ENCODE measurements at places on chromosomes 11 and 22. TPM values are rescaled to one million over a fixed set of nuclear protein-coding genes. Genes with fewer than 3 reads are reported as not detected.

FTH1 gene
- total RNA-seq, result 1,505 TPM

- peak overlapping the region; percentile 11 for H3K4me3 ChIP-seq
- DNase-seq, result no peak
- no peaks in the 10 kb centered on the region for H3K27me3 ChIP-seq
- no peaks in the 10 kb centered on the region for H3K36me3 ChIP-seq
Measured at GRCh38 chr11:46106530-46107407, 14.5 kb downstream of the PHF21A start.

DNA sequence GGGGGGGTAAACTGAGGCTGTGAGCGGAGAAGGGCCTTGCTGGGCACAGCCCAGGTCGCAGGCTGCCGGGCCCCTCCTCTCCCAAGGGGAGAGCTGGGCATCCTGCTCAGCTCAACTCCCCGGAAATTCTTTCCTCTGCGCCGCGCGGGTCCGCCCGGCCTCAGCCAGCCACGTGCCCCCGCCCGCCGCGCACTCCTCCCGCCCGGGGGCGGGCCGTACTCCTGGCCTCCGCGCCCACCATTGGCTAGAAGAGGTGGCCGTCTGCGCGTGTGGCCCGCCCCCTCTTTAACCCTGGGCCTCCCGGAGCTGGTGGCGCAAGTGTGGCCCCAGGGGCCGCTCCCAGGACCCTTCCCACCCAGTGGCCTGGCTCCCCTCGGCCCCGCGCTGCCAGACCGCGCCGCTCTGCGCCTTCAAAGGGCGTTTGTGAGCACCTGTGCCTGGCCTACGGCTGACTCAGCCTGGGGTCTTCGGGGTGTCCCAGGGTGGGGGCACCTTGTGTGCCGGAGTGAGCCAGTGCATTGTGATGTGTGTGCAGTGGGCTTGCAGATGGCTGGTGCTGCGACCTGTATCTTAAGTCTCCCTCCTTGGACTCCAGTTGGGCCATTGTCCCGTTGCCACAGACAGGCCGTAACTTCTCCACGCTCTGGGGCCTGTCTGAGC, 2.0 kb downstream of the MRGPRF start:
- H3K4me1 ChIP-seq, result peaks cover 2% of the 10 kb centered on the region
- no peaks in the 10 kb centered on the region for H3K27me3 ChIP-seq
- H3K4me3 ChIP-seq, result no peak overlapping the region
- no peaks in the 10 kb centered on the region for H3K36me3 ChIP-seq
- peak; percentile 84 for DNase-seq

MMP11 gene
- total RNA-seq, result 4.9 TPM

NRGN gene
- total RNA-seq, result 7.0 TPM

- no peak for DNase-seq
- H3K27me3 ChIP-seq, result no peaks in the 10 kb centered on the region
- H3K27ac ChIP-seq, result no peak overlapping the region
- H3K4me3 ChIP-seq, result no peak overlapping the region
- H3K36me3 ChIP-seq, result no peaks in the 10 kb centered on the region
Measured at GRCh38 chr11:16097543-16097942, 258.8 kb downstream of the SOX6 start.

CDC42EP2 gene
- total RNA-seq, result 10.9 TPM

- H3K27ac ChIP-seq, result no peak overlapping the region
- H3K27me3 ChIP-seq, result no peaks in the 10 kb centered on the region
- H3K36me3 ChIP-seq, result no peaks in the 10 kb centered on the region
- no peak for DNase-seq
- H3K4me1 ChIP-seq, result no peaks in the 10 kb centered on the region
- no peak overlapping the region for H3K4me3 ChIP-seq
Measured at GRCh38 chr11:106695506-106695905, 322.8 kb downstream of the GUCY1A2 start.

- no peak overlapping the region for H3K4me3 ChIP-seq
- H3K27ac ChIP-seq, result no peak overlapping the region
- no peak for DNase-seq
- H3K4me1 ChIP-seq, result peaks cover 4% of the 10 kb centered on the region
- H3K27me3 ChIP-seq, result no peaks in the 10 kb centered on the region
Measured at GRCh38 chr11:69604055-69604454, 36.9 kb upstream of the CCND1 start.

DNA sequence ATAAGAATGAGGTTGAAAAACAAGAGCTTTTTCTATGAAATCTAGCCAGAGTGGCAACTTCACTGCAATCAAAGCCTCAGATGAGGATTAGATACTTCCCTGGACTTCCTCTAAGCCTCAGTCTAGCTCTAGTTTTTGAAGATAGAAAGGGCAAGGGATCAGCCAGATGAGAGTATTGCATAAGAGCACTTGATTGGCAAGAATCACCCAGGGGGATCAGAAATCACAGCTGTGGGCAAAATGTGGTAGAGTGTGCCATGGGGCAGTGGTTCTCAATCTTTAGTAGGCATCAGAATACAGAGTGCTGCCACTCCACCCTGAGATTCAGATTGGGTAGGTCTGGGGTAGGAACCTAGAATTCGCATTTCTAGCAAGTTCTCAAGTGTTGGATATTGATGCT, 82.4 kb downstream of the EXT2 start:
- H3K4me1 ChIP-seq, result peaks cover 7% of the 10 kb centered on the region
- peaks cover 3% of the 10 kb centered on the region for H3K36me3 ChIP-seq
- H3K27me3 ChIP-seq, result no peaks in the 10 kb centered on the region
- no peak for DNase-seq
- H3K4me3 ChIP-seq, result no peak overlapping the region
- H3K27ac ChIP-seq, result no peak overlapping the region

DNA sequence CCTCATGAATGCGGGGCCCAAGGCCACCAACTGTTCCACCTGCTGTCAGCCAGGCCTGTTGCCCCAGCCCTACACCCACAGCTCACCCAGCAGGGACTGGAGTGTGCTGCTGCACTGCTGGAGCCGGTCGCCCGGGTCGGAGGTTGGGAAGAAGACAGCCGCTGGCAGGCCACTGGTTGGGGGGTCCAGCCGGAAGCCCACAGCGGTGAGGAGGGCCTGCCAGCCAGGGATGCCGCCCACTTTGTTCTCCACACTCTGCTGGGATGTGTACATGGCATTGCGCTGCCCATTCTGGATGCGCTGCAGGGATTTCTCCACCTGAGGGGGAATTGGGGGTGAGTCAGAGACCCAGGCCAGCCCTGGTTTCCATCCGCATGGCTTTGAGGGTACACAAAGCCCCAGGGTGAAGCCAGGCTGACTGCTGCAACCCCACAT, 74.2 kb upstream of the PITPNB start:
- no peak overlapping the region for H3K4me3 ChIP-seq
- DNase-seq, result peak; percentile 20
- H3K36me3 ChIP-seq, result no peaks in the 10 kb centered on the region
- peaks cover 3% of the 10 kb centered on the region for H3K4me1 ChIP-seq

- DNase-seq, result no peak
- peaks cover 4% of the 10 kb centered on the region for H3K4me1 ChIP-seq
- no peak overlapping the region for H3K4me3 ChIP-seq
- H3K27me3 ChIP-seq, result no peaks in the 10 kb centered on the region
- H3K27ac ChIP-seq, result no peak overlapping the region
- peaks cover 25% of the 10 kb centered on the region for H3K36me3 ChIP-seq
Measured at GRCh38 chr11:27354359-27354965, 8.6 kb downstream of the CCDC34 start.

- no peaks in the 10 kb centered on the region for H3K36me3 ChIP-seq
- H3K27me3 ChIP-seq, result no peaks in the 10 kb centered on the region
- DNase-seq, result no peak
Measured at GRCh38 chr11:126680131-126680530, 320.4 kb downstream of the KIRREL3 start.

ANO9 gene
- total RNA-seq, result 12.3 TPM

Data from H9 (cell line).